Activated gamma-delta T cell treated with anti-CD3 and anti-CD28 coated beads, Interleukin-2, amount 50 U/mL, for 16 hours (primary cell): ENCODE measurements at places on chromosomes 2 and 18.

GRCh38 chr18:48767090-48767690, 183.6 kb downstream of the SMAD7 start:
- no peak for DNase-seq

DNA sequence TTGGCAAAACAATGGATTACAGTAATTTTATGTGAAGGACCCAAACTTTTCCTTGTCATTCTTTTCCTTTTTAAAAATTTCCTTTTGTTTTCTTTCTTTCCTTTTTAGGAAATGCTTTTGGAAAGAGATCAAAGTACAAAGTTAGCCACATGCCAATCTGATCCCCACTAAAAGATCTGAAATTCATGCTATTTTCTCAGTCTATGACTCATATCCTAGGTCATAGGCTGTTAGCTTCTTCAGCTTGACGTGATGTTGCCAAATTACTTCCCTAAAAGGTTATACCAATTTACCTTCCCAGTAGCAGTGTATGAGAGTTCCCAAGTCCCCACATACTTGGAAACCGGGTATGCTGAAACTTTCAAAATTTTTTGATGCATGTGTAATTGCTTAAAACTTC, 355.3 kb downstream of the INSIG2 start:
- DNase-seq: no peak

DNA sequence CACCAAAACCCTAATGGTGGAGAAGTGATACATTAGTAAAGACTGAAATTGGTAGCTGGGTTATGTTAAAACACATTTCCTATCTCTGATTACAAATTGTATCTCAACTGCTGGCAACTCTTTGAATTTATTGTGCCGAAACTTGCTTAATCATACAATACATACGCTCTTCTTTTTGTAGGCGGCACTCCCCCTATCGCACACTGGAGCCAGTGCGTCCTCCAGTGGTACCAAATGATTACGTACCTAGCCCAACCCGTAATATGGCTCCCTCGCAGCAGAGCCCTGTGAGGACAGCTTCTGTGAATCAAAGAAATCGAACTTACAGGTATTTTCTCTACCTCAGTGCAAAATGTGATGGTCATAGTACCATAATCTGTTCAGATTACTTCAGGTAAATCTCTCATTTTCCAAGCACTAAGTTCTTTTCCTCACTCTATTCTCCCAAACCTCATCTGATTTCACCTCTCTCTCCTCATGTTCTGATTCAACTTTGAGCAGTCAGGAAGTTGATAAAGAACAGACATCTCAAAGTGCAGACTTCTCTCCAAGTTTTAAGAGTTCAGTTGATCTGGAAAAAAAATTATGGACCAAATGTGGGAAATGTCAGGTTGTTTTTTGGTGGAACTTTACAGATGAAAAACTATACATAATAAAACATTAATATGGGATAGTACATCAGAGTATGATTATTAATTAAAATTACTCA, 66.5 kb downstream of the ABI2 start:
- no peak for DNase-seq

GRCh38 chr18:57805117-57805516, 2.0 kb upstream of the ATP8B1 start:
- no peak for DNase-seq

DNA sequence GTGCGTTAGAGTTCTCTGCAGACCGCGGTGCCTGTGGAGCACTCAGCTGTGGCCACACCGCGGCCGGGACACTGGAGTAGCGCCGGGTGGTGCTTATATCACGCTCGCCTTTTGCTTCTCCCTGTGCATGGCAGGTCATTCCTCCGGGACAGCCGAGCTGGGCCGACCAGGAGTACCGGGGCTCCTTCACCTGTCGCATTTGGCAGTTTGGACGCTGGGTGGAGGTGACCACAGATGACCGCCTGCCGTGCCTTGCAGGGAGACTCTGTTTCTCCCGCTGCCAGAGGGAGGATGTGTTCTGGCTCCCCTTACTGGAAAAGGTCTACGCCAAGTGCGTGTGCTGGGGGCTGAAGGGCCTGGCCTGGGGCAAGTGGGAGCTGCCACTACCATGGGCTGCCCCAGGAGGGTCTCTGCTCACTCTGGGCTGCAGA, 4.2 kb downstream of the CAPN10 start:
- DNase-seq: no peak

- DNase-seq: no peak
Measured at GRCh38 chr18:31970617-31971016, 27.7 kb upstream of the TRAPPC8 start.

- no peak for DNase-seq
Measured at GRCh38 chr2:225670111-225670974, 270.8 kb downstream of the NYAP2 start.
